NB4 (cell line): ENCODE measurements at places on chromosomes 6 and 20.

GRCh38 chr20:62645613-62646012 is 3.3 kb downstream of the SLCO4A1 start:
- DNase-seq, result no peak

- DNase-seq, result no peak
These were observed 75.1 kb downstream of the FOXA2 start for GRCh38 chr20:22509090-22509842.

DNA sequence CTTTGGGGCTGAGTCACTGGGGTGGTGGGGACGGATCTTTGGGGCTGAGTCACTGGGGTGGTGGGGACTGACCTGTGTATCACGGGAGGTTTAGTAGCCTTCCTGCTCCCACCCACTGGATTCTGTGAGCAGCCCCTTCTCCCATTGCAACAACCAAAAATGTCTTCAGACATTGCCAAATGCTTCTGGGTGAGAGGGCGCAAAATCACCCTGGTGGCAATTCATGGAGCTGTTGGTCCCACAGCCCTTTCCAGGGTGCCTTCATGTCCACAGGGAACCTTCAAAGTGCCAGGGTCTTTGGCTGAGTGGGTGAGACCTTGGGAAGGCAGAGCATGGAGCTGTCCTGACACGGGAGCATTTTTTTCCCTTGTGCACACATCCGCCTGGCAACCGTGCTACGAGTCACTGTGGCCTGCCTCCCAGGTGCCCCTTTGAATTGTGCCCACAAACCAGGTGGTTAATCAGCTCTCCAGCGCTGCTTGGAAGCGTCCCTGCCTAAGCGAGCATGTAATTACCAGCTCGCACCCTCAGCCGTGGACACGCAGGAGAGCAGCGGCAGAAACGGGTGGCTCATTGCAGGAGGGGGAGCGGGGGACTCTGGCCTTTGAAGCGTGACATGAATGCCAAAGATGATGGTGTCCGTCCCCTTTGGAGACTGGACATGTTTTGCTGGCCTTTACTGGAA is 27.4 kb upstream of the APCDD1L start:
- DNase-seq, result peak; percentile 82

- no peak for DNase-seq
These were observed 99.6 kb downstream of the OGFRL1 start for GRCh38 chr6:71388068-71388744.

DNA sequence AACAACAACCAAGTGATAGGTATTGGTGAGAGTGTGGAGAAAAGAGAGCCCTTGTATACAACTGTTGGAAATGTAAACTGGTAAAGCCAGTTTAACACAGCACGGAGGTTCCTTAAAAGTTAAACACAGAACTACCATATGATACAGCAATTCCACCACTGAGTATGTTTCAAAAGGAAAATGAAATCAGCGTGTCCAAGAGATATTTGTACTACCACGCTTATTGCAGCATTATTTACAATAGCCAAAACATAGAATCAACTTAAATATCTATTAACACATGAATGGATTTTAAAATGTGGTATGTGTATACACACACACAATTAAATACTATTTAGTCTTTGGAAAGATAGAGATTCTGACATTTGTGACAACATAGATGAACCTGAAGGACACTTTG is 1.1 kb downstream of the PTCHD4 start:
- no peak for DNase-seq
